ENCODE measurements at places on chromosomes 3 and 15.

DNA sequence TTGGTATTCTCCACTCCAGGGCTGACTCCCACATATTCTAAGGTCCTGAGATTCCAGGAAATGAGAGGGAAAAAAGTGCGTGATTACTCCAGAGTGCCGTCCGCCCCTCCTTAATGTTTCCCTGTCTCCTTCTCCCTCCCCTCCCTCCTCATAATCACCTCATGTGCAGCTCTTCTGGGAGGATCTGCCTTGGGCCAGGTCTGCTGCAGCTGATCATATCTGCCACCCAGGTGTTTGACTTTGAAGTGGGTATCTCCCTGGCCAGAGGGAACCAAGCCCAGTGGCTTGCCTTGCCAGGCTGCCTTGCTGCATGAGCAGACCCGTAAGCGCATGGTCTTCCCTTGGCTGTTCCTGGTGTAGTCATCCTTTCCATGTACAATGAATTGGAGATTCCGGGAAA is 28.1 kb upstream of the LRTM1 start:
- ATAC-seq, result no peak

- ATAC-seq, result no peak
These were observed 152.4 kb upstream of the DPH6 start for GRCh38 chr15:35698331-35698730.

- ATAC-seq, result no peak
These were observed 117.3 kb downstream of the TNIK start for GRCh38 chr3:171342783-171343420.

GRCh38 chr3:72123908-72124441 is 339.0 kb upstream of the PROK2 start:
- peak; percentile 95 for ATAC-seq

GRCh38 chr3:13542142-13542541 is 6.8 kb upstream of the FBLN2 start:
- no peak for ATAC-seq

DNA sequence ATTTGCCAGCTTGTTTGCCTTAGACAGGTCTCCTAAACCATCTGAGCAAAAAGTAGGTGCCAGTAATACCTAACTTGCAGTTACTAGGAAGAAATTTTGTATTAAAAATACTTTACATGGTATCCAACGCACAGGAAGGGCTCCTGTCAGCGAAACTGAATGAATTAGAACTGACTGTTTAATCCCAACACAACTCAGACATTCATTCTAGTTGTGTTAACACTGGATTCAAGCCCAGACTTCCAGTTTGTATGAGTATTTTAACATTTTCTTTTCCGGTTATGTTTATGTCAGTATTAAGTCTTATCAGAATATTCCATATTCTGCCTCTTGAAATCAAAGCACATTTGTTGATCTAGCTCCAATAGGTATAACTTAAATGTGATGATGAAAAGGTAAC is 82.0 kb upstream of the SOX2 start:
- ATAC-seq, result no peak

DNA sequence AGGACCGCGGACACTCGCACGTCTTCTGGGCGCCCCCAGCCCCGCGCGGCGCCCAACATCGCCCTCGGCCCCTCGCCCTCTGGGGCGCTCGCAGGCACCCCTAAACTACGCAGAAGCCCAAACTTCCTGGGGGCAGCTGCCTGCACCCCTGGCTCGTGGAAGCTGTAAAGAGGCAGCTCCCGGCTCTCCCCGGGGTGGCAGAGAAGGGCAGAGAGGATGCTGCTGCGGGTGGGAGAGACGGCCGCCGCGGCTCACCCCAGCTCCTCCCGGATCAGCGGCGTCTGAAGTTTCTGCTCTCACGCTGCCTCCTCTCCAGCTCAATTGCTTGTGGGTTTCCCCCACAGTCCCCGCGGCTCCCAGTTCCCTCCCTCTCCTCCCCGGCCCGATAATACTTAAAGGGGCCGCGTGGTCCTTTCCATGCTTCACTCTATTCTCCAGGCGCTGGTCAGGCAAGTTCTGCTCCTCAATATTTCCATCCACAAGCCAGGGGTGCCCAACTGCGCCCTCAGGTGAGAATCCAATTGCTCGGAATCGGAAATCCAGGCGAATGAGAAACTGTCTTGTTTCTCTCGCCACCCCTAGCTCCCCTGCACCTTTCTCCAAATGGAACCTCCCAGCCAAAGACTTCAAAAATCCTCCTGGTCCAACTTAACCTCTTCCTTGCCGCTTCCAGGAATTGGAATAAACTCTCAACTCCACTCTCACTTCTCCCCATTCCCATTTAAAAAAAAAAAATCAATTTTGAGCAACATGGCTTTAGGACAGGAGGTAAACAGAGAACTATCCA is 748.5 kb downstream of the ROBO1 start:
- ATAC-seq, result peak; percentile 91

- ATAC-seq, result peak; percentile 72
These were observed at the start of the genes CCR5AS and CCRL2 for GRCh38 chr3:46406788-46407611. TSS of gene CCR5AS (minus strand) at chr3:46407066. TSS of gene CCRL2 (plus strand) at chr3:46407259. CDS start at chr3:46408080, 821 bp downstream.

- ATAC-seq, result no peak
These were observed 340.8 kb upstream of the DPH6 start for GRCh38 chr15:35886765-35887164.

- no peak for ATAC-seq
These were observed 170.0 kb downstream of the RAB11A start for GRCh38 chr15:66039117-66039871.

GRCh38 chr15:40344217-40344616 is 3.5 kb upstream of the CCDC9B start:
- no peak for ATAC-seq

DNA sequence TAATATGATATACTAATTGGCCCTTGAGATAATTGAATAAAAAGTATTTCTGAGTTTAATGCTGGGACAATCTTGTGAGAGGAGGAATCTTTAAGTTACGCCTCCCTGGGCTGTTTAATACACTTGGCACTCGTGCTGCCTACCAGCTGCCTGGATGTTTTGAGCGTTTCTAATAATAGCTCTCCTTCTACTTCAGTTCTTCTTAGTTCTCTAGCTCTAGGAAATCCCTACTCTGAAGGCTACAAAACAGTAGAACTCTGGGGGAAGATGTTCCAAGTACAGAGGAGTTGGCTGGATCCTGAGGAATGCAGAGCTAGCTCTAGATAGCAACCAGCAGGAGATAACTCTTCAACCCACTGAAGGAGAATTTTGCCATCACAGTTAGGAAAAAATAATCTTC is 3.5 kb downstream of the NAALADL2 start:
- no peak for ATAC-seq

DNA sequence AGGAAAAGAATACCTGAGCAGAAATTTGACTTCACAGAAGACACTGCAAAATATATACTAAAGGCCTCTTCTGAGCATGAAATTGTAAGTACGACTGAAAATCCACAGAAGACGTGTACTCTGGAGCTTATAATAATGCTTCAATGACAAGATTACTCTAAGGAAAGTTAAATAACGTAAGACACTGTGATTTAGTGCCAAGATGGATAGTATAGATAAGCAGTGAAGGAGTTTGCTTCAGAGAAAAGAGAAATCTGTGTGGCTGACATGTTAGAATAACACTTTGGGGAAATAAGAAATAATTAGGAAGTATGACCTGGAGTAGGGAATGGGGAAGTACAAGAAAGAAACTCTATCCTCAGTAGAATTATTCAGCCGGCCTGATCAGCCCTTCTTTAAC is 28.9 kb downstream of the ALDH1A2 start:
- ATAC-seq, result no peak

DNA sequence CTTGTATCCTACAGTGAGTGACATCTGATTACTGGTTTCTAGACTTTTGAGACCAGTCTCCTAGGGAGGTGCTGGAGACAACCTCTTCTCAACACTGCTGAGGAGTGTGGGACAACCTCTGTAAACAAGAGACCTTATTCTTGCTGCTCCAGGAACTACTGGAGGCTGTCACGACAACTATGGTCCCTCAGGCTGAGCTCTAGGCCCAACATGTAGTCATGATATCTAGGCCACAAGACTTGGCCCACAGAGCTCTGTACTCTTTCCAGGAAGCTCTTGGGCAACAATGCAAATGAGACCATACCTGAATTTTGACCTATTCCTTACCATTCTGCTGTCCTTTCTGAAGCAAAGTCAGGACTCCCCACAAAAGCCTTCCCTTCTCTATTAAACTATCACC is 24.3 kb upstream of the HEG1 start:
- ATAC-seq, result no peak

- ATAC-seq, result no peak
These were observed 114.3 kb downstream of the FAM43A start for GRCh38 chr3:194800002-194800401.

- ATAC-seq, result no peak
These were observed 378.2 kb upstream of the SOX14 start for GRCh38 chr3:137385922-137386321.

DNA sequence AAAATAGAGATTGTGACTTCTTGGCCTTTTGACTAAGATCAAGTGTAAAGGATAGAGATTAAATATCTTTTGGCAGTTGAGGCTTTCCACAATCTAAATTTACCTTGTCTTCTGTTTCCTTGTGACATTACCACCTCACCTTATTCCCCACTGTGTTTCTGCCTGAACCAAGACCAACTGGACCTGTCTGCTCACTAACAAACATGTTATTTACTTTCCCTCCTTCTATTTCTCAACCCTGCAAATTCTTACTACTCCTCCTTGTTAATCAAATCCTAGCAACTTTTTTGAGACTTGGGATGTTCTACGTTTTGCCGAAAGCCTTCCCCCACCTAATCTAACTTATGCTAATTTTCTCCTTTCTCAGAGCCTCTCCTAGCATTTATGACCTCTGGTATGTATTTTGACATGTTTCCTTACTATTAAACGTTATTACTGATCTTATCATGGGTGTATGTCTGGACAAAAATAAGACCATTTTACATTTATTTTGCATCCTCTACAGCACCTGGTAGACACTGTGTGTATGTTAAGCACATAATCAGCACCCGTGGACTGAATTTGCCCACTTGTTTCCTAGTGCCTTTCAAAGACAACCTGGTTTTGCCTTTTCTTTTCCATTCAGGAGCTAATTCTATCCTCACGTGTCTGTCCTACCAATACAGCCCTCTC is 7.6 kb upstream of the CCNL1 start:
- no peak for ATAC-seq

DNA sequence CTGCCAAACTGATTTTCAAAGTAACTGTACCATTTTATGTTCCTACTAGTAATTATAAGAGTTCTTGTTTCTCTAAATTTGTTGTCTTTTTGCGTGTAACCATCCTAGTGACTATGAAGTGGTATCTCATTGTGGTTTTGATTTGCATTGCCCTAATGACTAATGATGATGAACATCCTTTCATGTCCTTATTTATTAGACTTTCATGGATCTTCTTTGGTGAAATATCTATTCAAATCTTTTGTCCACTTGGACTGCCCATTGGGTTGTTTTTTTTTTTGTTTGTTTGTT is 3.6 kb downstream of the OXSR1 start:
- ATAC-seq, result no peak

DNA sequence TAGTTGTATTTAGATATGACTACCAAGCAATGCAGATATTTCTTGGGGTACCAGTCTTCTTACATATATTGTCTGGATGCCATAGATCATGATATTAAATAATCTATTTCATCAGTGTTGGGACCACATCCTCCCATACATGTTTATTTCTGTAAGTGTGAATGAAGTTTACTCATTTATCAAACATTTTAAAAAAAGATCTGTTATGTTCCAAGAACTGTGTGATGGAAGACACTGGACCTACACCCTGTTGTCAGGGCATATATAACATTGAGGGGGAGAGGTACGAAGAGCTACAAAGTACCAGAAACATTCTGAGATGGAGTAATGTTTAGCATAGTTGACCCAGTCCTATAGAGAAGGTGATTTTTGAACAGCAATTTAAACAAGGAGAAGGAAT is 26.6 kb downstream of the MBNL1 start:
- no peak for ATAC-seq

- peak; percentile 59 for ATAC-seq
These were observed 240.8 kb downstream of the NR1D2 start for GRCh38 chr3:24185738-24186384.

- ATAC-seq, result no peak
These were observed 64.3 kb upstream of the PLCL2 start for GRCh38 chr3:16820485-16820884.

DNA sequence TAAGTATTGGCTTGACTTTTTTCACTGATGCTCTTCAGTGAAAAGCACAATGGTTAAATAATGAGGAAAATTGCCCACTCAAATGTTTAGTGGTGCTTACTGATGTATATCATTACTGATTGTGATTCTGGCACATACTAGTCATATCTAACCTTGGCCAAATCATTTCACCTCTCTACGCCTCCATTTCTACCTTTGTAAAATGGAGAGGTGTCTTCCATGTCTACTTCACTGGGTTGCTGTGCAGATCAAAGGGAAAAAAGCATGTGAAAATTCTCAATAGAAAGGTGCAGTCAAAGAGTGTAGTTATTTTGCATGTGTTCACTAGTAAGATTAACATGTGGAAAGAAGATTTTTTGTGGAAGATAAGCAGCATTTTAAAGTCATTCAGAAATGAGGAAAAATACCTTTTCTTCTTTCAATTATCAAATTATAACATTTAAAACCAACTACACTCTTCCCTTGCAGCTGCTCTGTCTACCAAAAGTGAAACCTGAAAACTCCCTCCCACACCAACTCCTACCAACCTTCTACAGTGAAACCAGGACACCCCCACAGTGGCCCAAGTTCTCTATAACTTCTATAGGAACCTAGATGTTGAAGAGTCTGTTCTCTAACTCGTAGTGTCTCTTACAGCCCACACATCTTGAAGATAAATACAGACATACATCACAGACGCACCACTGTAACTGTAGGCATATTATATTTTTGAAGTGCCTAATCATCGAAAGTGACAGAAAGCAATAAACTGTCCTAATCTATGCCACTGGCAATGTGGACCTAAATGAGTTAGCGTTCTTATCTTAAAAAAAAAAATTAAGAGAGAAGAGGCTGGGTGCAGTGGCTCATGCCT is 1.4 kb downstream of the CD200R1 start:
- ATAC-seq, result peak; percentile 44

- ATAC-seq, result no peak
These were observed 26.5 kb upstream of the VEPH1 start for GRCh38 chr3:157529751-157530150.

- peak; percentile 51 for ATAC-seq
These were observed 98.8 kb downstream of the SH3GL3 start for GRCh38 chr15:83545804-83546511.

DNA sequence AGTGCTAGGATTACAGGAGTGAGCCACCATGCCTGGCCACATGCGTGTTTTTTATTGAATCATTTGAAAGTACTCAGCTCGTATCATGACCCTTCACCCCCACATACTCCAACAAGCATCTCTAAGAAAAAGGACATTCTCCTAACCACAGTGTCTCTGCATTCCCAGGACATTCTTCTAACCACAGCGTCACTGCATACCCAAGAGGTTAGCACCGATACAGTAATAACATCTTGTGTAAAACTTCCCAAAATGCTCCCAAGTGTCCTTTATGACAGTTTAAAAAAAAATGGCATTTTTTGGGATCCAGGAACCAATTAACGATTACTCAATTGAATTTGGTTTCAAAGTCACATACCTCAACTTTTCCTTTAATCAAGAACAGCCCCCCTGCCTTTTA is 39.6 kb downstream of the FLNB start:
- no peak for ATAC-seq

- no peak for ATAC-seq
These were observed 14.5 kb downstream of the LMCD1 start for GRCh38 chr3:8516047-8516661.
